ENCODE measurements at places on chromosomes 11 and 22.

DNA sequence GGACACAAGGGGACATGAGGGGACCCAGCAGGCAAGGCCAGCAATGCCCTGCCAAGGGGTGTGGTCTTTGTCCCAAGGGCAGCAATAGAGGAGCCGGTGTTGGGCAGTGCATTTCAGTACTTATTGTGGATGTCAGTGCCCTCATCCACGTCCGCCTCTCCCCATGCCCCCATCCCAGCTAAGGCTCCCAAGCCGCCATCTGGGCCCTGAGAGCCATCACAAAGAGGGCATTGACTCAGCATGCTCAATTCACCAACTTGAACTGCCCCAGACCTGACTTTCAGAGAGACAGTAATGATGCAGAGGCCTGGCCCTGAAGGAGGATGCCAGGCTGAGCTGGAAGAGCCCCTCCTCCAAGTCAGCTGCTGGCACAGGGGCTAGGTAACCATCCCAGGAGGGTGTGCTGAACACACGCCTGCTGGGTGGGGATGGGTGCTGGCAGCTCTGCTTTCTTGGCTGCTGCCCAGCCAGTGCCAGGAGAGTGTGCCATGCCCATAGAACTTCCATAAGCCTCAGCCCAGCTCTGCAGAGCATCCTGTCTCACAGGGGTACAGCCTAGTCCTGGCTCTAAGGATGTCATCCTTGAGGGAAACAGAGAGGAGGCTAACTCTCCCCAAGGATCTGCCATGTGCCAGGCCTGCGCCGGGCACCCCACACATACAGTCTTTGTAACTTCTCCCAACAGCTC lies 46.5 kb downstream of the PDE2A start:
- no peak for DNase-seq

DNA sequence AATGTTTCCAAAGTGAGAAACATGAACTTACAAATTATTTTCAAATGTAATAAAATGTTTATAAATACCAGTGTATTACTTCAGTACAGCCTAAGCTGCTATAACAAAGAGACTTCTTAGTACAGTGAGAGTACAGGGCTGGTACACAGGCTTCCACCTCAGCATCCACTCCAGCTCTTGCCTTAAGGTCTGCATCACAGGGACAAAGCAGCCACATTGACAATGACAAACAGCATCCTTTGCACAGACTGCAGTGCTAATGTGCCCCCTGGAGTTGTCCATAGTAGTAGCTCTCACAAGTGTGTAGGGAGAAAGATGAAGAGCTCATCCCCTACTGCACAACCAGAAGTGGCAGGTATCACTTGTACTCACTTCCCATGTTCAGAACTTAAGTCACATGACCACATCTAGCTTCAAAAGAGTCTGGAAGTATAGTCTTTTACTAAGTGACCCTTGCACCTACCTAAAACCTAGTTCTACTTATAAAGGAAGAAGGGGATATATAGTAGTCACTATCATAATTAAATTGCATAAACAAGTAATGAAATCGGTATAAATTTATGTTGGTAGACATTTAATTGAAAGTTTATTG lies 10.7 kb upstream of the LIPT2 start:
- no peak for DNase-seq

GRCh38 chr22:24591286-24591830 lies 1.5 kb downstream of the LRRC75B start:
- no peak for DNase-seq

DNA sequence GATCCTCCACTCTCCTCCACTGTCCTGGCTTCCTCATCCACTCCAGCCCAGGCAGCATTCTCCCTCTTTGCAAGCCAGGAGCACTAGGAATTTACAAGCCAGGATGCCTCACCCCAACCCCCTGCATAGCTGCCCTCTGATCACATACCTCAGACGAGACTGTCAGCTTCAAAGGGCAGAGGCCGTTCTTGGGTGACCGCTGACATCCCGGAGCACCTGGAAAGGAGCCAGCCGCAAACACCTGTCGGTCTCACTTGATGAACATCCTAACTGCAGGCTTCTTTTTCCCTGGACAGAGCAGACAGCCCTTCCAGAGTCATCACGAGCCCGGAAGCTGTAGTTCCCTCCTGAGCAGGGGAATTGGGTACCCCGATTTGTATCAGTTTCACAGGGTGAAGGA lies 451.3 kb upstream of the B3GAT1 start:
- DNase-seq = no peak
